ENCODE measurements at places on chromosomes 12 and 14.
A peak's percentile ranks its signal among the peaks of the same experiment; 100 is the strongest.

- peaks cover 8% of the 10 kb centered on the region for H3K27me3 ChIP-seq
- H3K4me3 ChIP-seq = no peak overlapping the region
- DNase-seq = no peak
- H3K4me1 ChIP-seq = no peaks in the 10 kb centered on the region
- H3K27ac ChIP-seq = no peak overlapping the region
Measured at GRCh38 chr12:111022386-111022785, 102.0 kb upstream of the MYL2 start.

DNA sequence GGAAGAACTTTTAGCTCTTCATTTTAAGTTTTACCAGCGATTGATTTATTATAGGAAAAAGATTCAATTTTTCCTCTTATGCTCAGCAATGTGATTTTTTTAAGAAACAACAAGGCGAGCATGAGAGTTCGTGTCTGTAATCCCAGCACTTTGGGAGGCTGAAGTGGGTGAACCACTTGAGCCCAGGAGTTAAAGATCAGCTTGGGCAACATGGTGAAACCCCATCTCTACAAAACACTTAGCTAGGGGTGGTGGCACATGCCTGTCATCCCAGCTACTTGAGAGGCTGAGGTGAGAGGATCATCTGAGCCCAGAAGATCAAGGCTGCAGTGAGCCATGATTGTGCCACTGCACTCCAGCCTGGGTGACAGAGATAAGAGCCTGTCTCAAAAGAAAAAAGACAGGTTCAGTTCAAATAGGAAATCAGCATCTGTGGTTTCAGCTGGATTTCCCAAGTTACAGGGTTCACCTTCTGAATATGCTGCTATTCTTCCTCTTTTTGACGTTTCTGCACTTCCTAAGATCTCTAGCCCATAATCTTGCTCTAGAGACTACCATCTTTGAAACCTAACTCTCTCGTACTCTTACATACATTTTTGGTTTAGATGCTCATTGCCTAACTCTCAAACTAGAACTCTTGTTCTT is 274.7 kb downstream of the SEC23A start:
- H3K27me3 ChIP-seq = no peaks in the 10 kb centered on the region
- no peak for DNase-seq
- no peaks in the 10 kb centered on the region for H3K4me1 ChIP-seq
- no peaks in the 10 kb centered on the region for H3K36me3 ChIP-seq
- H3K4me3 ChIP-seq = no peak overlapping the region
- no peak overlapping the region for H3K27ac ChIP-seq

DNA sequence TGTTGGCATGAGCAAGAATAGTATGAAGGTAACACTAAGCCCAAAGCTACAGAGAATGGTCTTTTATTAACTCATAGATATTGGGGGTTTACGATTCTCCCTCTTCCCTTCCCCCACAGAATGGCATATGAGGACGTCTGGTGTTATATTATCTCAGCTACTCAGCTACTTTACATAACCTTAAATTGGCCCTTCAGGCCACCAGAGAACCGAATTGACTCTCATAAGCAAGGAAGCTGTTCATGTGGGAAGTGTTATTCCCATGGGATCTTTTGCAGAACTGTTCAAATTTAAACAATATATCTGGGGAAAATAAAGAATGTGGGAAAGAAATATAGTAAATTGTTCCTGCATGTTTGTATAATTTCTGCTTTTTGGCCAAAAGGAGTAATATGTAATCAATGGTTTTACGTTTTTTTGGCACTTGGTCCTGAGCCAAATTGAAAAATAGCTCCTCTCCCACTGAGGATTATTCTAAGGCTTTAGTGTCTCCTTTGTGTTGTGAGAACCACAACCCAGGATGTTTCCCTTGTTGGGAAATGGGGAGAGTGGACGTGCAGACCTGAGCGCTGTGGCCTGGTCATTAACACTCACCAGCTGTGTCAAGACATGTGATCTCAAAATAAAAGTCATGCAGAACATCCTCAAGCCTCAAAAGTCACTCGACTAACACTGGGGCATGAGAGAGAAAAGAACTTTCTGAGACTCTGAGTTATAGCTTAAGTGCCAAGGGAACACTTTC is 31.8 kb upstream of the CMAS start:
- no peaks in the 10 kb centered on the region for H3K36me3 ChIP-seq
- no peaks in the 10 kb centered on the region for H3K27me3 ChIP-seq
- DNase-seq = no peak

DNA sequence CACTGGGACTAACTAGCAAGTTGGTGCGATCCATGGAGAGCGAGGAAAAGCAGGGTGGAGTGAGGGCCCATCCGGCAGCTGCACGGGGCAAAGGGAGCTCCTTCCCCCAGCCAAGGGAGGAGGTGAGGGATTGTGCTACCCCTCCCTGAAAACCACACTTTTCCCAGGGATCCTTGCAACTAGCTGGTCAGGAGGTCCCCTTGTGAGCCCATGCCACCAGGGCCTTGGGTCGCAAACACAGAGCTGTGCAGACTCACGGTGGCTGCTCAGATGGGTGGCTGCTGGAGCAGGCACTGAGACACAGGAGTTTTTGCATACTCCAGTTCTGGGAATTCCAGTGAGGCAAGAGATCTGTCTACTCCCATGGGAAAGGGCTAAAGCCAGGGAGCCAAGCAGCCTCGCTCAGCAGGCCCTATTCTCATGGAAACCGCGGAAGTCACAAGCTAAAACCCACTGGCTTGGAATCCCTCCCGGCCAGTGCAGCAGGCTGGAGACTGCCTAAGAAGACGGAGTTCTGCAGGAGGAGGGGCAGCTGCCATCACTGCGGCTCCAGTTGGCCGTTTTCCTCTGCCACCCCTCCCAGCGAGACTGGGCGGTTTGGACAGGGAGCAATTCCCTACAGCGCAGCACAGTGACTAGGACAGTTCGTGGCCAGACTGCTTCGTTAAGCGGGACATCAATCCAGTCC is 10.9 kb upstream of the ZNF705A start:
- peak overlapping the region; percentile 24 for H3K27ac ChIP-seq
- DNase-seq = peak; percentile 88
- H3K36me3 ChIP-seq = no peaks in the 10 kb centered on the region
- no peaks in the 10 kb centered on the region for H3K4me1 ChIP-seq
- H3K4me3 ChIP-seq = no peak overlapping the region
- no peaks in the 10 kb centered on the region for H3K27me3 ChIP-seq

DNA sequence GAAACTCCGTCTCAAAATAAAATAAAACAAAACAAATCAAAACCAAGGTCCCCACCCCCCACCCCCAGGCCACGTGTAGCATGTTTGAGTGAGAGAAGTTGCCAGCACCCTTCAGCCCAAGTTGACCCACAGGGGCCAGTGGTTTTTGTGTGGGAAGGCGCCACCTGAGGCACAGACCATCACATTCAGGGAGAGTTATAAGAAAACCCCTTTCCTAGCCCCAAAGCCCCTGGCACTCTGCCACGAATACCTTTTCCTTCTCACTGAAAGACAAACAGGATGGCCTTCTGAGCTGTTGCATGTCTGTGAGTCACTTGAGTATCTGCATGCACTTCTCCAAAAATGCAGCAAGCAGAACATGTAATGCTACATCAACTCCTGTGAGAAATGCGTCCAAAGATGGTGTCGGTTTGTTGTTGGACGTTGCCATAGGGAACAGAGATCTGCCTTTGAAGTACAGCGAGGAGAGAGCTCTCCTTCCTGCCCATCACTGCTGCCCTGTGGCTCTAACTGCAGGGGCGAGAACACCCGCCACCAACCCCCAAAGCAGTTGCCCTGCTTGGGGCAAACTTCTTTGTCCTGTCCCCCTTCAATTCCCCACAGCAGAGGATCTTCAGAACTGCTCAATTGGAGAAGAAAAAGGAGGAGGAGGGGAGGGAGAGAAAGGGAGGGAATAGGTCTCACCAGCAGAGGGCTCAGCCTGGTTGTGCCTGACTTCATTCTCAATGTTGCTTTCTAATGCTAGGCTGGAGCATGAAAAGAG is 2.7 kb upstream of the TRAF3 start:
- H3K27me3 ChIP-seq = peaks cover 6% of the 10 kb centered on the region
- H3K36me3 ChIP-seq = no peaks in the 10 kb centered on the region
- H3K4me3 ChIP-seq = no peak overlapping the region
- H3K4me1 ChIP-seq = peaks cover 6% of the 10 kb centered on the region

DNA sequence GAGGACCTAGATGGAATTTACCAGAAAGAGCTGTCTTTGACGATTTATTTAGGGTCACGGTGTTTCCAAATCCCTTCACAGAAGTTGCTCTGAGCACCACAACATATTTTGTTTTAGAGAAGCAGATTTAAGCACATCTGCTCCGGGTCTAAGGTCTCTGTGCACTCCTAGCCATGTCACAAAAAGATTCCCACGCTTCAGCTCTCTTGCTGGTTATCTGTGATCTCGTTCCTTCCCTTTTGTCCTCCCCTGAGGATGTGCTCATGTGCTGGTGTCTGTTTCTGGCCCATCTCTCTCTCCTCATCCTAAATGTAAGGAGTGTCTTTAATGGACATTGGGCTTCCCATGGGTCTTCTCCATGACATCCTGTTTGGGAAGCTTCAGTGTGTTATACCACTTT is 53.7 kb upstream of the GNPNAT1 start:
- H3K27me3 ChIP-seq = no peaks in the 10 kb centered on the region
- no peaks in the 10 kb centered on the region for H3K36me3 ChIP-seq
- H3K4me1 ChIP-seq = peaks cover 17% of the 10 kb centered on the region
- H3K4me3 ChIP-seq = no peak overlapping the region
- no peak overlapping the region for H3K27ac ChIP-seq

DNA sequence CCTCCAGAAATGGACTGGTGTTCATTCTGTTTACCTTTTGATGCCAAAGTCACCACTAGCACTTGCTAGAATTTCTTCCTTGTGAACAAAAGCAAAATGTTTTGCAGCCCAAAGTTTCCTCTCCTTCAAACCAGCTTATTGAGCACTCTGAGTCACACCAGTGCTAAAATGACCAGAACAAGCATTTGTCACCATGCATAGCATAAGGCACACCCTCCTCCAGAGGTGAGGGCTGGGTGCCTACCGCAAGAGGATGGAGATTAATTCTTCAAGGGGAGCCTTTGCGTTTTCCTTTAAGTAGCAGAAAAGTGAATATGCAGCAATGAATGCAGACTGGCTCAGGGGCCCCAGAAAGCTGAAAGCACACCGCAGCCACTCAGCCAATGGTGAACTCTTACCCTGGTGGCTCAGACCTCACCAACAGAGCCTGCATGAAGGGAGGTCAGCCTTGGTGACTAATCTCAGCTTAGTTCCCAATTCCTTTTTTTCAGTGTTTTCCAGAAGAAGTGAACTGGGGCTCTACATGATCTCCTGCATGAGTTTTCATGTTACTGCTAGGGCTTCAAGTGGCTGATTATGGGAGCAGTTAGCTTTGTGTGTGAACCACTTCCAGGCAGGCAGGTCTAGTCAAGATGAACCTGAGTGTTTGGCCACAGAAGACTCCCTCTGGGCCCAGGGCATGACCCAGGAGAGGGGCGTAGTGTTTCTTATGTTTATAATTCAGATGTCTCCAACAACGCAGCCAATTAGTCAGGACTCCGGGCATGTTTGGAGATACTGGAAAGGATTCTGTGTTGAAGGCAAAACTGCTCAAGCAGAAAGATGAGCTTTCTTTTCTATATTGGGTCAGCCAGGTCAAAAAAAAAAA is 96.3 kb downstream of the PAX9 start:
- no peaks in the 10 kb centered on the region for H3K27me3 ChIP-seq
- H3K4me1 ChIP-seq = no peaks in the 10 kb centered on the region
- DNase-seq = no peak
- no peak overlapping the region for H3K4me3 ChIP-seq
- no peaks in the 10 kb centered on the region for H3K36me3 ChIP-seq

DNA sequence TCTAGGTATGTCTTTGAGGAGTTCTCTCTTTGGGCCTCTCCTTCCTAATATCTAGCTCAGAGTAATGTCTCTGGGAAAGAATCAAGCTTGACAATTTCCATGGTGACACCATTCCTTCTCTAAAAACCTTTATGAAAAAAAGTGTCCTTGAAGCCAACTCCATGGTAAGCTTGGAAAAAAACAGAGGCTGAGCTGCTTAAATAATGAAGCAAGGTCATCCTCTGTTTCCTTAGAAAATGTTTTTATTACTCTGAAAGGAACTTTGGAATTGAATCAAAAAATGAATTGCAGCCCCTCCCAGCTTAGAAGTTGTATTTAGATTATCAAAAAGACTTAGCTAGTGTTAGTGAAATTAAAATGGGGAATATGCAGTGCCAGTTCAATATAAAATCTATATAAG is 166.1 kb upstream of the KITLG start:
- H3K27ac ChIP-seq = no peak overlapping the region
- DNase-seq = no peak
- no peaks in the 10 kb centered on the region for H3K27me3 ChIP-seq

Data from endodermal cell (in vitro differentiated cells).